Endothelial cell of coronary artery (primary cell): ENCODE measurements at places on chromosomes 3 and 15. TPM values are rescaled to one million over a fixed set of nuclear protein-coding genes. Genes with fewer than 3 reads are reported as not detected.

ZCWPW2 gene
- 0.18 and 0.19 TPM in 2 replicates for total RNA-seq

ZNF80 gene
- total RNA-seq = not detected in 2 replicates

MESP2 gene
- total RNA-seq = 0.18 and 0.28 TPM in 2 replicates

CORO2B gene
- total RNA-seq = 2.7 and 6.6 TPM in 2 replicates

C3orf62 gene
- total RNA-seq = 0.81 and 2.0 TPM in 2 replicates

CLRN1 gene
- not detected in 2 replicates for total RNA-seq

OR5K2 gene
- not detected in 2 replicates for total RNA-seq
